ENCODE measurements at places on chromosomes 5 and 9.

DNA sequence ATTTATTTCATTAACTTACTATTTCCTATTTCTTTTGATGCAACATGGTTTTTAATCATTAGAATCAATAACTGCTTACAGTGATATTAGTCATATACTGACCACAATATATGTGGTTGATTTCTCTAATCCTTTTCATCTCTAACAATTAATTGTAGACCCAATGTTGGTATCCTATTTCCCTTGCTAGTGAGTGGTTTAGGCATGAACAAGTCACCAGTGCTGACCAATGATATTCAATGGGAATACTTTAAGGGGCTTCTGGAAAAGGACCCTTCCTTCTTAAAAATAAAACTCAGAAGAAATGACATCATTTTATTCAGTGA is 672.4 kb upstream of the GRAMD2B start:
- no peak for DNase-seq

GRCh38 chr5:91635950-91636734 is 253.0 kb upstream of the ARRDC3 start:
- DNase-seq = no peak

GRCh38 chr9:120689860-120690259 is 24.4 kb downstream of the MEGF9 start:
- DNase-seq = no peak

GRCh38 chr9:106896695-106897094 is 33.7 kb downstream of the ZNF462 start:
- DNase-seq = no peak

GRCh38 chr9:133384736-133385321 is 8.7 kb downstream of the STKLD1 start:
- DNase-seq = no peak

DNA sequence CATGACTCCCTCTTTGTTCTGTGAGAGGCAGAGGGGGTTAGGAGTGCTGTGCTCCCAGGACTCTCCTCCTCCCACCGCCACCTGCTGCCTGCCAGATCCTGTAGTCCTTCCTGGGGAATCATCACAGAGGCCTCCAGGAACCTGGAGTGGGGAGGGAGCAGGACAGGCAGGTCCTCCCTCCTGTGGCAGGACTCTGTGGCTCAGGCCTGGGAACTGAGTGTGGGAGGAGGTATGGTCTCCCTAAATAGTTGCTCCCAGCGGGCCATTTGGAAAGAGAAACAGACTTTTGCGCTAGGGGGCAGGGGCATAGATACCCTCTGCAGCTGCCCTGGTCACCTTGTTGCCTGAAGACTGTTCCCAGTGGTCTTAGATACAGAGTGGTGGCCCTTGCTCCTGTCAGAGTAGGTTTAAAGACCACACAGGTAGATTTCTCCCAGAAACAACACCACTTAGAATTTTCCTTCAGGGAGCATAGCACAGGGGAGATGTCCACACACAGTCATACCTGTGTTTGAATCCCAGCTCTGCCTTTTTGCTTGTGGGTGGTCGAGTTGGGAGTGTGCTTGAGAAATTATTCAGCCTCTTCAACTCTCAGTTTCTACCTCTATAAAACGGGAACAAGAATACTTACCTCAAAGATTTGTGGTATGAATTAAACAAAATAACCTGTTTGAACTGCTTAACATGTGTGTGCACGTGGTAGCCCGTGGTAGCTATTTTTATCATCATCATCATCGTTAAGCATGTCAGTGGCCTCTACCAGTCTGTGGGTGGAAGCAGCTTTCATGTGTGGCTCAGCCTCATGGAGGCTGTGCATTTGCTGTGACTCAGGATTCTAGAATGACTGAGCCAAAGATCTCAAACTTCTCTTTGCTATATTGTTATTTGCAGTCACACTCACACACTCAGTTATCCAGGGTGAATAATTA is 55.8 kb downstream of the SLC22A5 start:
- DNase-seq = no peak
